ENCODE measurements at places on chromosomes 4 and X.

- DNase-seq: no peak
Observed at GRCh38 chr4:113684534-113685091, 76.9 kb downstream of the CAMK2D start.

- DNase-seq: no peak
Observed at GRCh38 chr4:148059617-148060180, 327.8 kb downstream of the ARHGAP10 start.

DNA sequence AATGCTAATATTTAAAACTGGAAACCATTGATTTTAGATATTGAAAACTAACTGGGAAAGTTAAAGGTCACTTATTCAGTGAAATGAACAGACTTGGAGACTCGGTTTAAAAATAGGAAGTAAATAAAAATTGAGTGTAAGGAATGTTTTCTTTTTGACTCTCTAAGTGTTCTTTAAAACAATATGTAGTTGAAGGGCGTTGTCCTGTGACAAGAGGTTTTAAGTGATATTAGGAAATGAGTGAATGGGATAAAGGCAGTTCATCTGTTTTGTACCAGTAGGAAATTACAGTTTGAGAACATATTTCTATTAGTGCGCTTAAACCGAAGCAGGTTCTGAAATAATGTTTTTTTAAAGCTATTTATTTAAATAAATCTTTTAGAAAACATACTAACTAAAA is 77.2 kb downstream of the ARFIP1 start:
- DNase-seq: no peak

- DNase-seq: no peak
Observed at GRCh38 chr4:143362349-143363046, 25.8 kb downstream of the GAB1 start.

- DNase-seq: no peak
Observed at GRCh38 chrX:97065973-97066372, 182.3 kb downstream of the RPA4 start.

DNA sequence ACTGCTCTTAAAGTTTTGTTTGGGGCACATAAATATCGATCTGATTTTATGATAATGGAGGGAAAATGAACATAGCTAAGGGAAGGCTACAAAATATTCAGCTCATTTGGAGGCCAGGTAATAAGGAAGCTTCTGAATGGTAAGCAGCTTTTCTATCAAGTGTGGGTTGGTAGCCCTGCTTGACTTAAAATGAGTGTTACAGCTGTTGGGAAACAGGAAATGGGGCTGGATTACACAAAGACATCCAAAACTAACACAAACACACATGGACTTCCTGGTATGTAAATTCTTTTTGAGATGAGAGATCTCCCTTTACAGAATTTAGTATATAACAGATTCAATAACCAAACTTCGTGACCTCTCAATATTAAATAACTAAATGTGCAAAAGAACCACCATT is 58.0 kb downstream of the FGF16 start:
- no peak for DNase-seq

DNA sequence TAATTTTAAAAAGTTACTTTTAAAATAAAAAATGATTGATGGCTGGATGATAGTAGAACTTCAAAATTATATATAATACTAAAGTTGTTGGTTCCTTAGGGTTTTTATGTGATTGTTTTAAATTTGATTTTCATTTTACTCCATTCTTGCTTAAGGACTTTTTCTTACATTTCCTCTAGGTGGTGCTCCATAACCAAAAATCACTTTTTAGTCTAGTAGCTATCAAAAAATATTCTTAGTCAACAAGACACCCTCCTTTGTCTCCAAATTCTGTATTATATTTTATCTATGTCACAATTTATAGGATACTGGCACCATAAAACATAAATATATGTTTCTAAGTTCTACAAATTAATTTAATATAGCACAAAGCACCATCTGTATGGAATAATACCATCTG is 67.2 kb upstream of the BRWD3 start:
- DNase-seq: peak; percentile 37

- no peak for DNase-seq
Observed at GRCh38 chr4:92112805-92113204, 191.0 kb upstream of the GRID2 start.

DNA sequence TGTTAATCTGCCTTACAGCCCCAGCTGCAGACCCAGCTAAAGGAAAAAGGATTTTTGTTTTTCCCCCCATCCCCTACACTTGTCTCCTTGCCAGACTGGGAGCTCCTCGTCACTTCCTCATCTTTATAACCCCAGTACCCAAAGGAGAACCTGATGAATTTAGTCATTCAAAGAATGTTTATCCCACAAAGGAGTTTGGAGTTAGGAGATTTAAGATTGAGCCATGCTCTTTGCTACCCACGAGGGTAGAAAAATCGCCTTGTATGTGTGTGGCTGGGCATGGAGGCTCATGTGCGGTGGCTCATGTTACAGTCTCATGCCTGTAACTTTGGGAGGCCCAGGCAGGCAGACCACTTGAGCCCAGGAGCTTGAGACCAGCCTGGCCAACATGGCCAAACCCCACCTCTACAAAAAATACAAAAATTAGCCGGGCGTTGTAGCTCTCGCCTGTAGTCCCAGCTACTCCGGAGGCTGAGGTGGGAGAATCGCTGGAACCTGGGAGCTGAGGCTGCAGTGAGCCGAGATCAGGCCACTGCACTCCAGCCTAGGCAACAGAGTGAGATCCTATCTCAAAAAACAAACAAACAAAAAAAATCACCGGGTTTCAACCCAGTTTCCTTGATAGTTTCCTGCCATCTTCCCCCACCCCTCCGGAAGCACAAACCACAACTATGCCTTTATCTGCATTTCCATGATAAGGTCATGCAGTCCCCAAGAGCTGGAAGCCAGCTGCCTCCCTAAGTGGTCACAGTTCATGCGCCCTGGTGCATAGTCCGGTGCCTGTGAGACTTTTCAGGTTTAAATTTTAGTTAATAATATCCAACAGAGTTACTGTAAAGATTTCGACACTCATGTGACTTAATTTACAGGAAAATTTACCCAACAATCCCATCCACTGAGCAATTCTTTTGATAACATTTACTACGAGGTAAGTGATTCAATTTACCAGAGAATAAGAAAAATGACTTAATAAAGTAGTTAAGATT is 1.5 kb downstream of the CFAP97 start:
- peak; percentile 80 for DNase-seq

DNA sequence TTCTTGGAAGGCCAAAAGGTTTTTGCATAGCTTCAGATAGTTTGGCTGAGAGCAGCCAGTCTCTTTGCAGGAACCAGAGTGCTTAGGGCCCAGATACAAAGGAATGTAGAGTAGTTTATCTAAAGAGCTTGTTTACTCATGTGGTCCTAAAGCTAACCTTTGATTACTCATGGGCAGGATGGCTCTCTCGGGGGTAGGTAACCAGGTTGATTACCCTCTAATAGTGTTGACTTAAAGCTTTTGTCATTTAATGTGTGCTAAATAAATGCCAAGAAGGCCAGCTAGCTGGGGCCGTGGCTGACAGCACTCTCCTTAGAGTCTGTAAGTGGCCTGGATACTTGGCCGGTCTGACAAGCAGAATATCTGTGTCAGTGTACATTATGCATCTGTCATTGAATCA is 69.7 kb upstream of the MAGEB16 start:
- DNase-seq: no peak

Measured in CD4-positive, alpha-beta T cell treated with Interleukin-17A for 1 hour (primary cell).